Stimulated activated CD8-positive, alpha-beta memory T cell treated with anti-CD3 and anti-CD28 coated beads, Interleukin-15, amount 100 ng/mL, for 24 hours (primary cell): ENCODE measurements at places on chromosomes 1 and 21.

DNA sequence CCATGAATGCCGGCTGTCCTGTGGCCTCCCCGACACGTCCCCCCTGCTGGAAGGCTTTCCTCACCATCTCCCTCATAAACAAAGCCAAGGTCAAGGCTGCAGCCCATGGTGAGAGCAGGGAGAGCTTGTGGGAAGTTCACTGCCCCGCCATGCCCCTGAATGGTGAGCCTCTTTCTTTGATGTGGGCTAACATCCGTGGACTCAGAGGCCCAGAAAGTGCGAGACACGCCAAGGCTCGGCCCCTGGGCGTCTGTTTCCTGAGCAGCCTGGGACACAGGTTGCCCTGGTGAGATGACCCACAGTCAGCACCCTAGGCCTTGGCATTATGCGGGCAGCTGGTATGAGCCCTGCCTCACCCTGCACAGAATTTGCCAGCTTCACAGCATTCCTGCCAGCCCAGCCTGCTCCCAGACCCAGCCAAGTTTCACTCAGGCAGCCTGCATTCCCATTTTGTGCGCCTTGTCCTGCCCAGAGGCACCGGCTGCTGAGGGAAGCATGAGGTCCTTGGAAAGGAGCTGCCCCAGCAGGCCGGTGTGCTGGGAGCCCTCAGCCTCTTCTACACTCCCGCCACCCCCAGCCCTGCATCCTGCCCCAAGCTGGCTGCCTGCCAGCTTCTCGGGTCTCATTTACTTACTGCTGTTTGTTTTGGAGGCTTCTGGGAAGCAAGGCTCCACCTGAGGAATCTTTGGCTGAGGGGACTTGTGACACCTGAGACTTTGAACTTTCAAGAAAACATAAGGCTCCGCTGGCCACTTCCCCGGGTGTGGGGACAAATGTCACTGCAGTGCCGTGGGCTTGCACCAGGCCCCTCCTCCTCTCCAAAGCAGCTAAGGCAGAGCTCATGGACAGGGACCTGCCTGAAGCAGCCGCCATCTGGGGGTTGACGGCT, 31.9 kb downstream of the NEK2 start:
- DNase-seq: no peak

DNA sequence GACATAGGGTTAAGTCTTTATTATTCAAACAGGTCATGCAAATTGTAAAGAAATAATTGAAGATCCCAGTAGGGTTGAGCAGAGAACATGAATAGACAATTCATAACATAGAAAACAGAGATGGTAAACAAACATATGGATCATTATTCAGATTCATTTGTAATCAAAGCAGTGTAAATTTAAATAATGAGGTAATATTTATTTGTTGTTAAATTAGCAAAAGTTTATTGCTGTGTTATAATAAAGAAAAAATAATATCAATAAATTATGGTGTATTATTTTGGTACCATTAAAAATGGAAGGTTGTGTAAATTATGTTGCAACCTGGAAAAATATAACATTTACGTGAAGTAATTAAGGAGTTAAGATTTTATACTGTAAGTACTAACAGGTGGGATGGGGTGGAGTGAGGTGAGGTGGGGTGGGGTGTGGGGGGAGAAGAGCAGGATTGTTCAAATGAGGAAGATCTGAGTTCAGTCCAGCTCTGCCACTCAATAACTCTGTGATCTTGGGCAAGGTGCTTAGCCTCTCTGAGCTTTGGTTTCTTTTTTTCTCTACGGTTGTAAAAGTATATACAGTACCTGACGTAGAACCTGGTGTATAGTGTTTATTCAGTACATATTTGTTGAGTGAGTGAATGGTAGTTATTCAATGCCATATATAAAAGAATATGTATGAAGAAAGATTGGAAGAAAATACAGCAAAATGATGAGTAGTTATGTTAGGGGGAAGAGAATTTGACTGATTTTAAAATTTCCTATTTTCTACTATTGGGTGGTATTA, 140.3 kb upstream of the KIF26B start:
- DNase-seq: no peak

DNA sequence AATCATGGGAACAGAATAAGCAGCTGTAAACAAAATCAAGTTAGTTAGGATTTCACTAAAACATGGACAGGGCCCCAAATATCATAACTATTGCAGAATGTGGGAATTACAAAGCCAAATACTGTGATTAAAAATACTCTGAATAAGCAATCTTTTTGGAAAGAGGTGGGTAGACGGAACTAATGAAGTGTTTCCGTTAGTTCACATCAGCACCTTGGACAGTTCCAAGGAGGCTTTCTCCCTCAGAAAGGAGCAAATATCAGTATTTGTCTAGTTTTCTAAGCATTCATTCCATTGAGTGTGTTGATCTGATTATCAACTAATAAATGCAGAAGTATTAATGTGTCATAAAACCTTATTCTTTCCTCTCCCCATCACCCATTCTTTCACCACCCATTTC, 97.4 kb downstream of the FAM78B start:
- DNase-seq: no peak

DNA sequence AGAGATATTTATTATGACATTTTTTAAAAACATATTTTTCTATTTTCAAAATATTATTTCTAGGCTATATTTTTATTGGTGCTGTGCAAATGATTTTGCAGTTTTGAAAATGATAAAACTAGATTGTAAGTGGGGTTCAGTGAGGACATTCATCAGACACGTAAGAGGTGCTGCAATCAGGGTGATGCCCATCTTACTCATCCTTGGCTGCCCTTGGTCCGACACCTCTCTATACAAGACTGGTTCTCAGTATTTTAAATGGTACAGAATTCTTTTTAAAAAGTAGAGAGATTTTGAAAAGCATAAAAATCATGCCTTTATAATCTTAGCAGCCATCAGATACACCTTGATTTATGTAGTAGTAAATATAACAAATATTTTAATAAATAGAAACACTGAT, 24.0 kb downstream of the HENMT1 start:
- DNase-seq: no peak

- DNase-seq: no peak
Observed at GRCh38 chr1:184789884-184790283, 35.2 kb upstream of the EDEM3 start.

DNA sequence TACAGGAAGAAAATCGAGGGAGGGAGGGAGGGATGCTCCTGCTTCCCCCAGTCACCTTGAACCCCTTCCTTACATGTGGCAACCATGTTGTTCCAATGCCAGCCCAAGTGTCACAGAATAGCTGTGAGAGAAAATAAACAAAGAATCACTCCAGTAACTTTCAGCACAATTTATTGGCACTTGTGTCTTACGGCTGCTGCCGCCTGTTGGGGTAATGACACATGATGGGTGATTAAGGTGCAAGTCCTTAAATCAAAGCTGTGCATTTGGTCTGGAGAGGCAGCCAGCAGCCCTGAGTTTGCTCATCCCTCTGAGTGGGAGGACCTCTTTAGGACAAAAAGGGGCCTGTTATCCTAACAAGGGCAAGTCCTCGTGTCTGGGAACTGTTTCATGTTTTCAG, 377.7 kb downstream of the PCP4 start:
- DNase-seq: no peak

- no peak for DNase-seq
Observed at GRCh38 chr1:27299385-27300271, 22.3 kb upstream of the TMEM222 start.

- DNase-seq: no peak
Observed at GRCh38 chr1:1703796-1704195, 11.2 kb upstream of the SLC35E2B start.

GRCh38 chr1:117567976-117568375, 37.9 kb upstream of the TENT5C start:
- DNase-seq: no peak

- no peak for DNase-seq
Observed at GRCh38 chr1:155649676-155650075, 38.9 kb downstream of the YY1AP1 start.

DNA sequence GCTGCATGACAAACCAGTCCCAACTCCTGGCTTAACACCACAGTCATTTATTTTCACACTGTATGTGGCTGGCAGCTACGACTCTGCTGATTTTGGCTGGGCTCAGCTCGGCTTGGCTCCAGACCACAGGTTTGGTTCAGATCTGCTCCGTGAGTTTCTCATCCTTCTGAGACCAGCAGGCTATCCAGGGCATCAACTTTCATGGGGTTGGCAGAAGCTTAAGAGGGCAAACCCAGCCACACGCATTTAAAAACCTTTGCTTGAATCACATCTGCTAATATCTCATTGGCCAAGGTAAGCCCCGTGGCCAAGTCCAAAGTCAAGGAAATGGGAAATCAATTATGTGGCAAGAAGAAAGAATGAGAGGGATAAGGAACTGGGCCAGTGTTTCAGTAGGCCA, 574.2 kb downstream of the MATN1 start:
- no peak for DNase-seq

- DNase-seq: no peak
Observed at GRCh38 chr21:39153842-39154241, 29.4 kb downstream of the PSMG1 start.

DNA sequence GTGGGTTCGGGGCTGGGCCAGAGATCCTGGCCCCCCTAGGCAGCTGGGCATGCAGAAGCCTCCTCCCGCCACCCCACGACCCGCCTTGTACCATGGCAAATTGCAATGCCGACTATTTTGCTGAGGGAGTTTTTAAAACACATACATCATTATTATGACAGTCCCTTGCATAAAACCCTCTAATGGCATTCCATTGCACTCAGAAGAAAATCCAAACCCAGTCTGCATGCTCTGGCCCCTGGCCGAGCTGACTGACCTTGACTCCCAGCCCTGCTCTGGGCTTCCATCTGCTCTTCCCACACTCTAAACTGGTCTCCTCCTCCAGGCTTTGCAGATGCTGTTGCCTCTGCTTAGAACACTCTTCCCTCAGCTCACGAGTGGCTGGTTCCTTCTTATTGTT, 28.0 kb downstream of the PADI2 start:
- no peak for DNase-seq

- DNase-seq: no peak
Observed at GRCh38 chr1:78005755-78006154, 1.0 kb downstream of the DNAJB4 start.

GRCh38 chr1:153540394-153541361, at the start of gene S100A5:
S100A5 (minus strand) TSS chr1:153540934; CDS start chr1:153540191, 743 bp downstream.
- DNase-seq: no peak

- DNase-seq: no peak
Observed at GRCh38 chr1:58848818-58849411, 65.1 kb upstream of the JUN start.

- DNase-seq: no peak
Observed at GRCh38 chr1:57848406-57848805, 424.5 kb upstream of the DAB1 start.

DNA sequence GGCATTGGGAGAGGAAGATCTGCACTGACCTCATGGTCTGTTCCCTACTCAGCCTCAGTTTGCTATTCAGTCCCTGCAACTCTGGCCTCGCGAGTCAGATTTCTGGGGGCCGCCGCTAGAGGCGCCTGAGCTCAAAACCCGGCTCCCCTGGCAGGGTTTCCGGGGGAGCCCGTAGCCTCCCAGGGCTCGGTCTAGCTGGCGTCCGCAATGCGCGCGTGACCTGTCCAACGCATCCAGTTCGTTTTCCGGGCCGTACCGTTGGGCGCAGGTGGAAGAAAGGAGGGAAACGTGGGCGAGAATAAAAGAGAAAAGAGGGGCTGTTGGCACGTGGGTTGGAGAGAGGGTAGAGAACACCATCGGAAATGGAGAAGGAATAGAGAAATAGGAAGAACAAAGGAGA, at the start of gene ADAM30:
Gene ADAM30, minus strand, starts transcription at position 213 of the 400 bp plus-strand sequence. Its CDS starts 179 bp downstream, at position 34.
- no peak for DNase-seq

GRCh38 chr21:36676039-36676950, 22.6 kb upstream of the SIM2 start:
- DNase-seq: no peak
